ENCODE measurements at places on chromosomes 5 and 9.

DNA sequence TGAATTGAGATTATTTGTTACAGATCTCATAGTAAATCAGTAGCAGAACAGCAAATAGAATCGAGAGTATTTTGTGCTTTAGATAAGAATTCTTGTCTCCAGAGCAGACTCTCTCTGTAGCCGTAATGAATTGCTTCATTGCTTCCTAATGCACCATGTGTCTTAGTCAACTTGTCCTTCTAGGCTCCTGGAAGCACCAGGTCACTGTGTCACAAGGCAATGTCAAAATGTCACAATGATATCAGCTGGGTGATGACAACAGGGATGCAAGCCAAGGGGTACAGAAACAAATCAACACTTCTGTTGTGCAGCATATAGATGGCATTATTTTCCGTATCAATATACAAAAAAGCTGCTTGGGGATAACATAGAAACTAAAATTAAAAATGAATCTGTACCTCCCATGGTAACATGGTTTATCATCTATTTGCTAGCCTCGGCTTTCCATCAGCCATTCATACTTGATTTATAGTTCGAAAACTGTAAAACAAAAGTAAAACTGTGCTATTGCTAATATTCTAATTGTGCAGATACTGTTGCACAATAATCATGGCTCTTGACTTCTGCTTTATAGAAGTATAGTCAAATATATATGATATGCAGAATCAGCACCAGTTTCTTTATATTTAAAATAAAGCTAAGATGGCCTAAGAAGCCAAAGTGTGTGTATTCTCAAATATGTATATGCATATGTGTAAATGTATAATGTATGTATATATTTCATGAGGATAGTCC is 435.9 kb upstream of the TLE4 start:
- no peak for DNase-seq

GRCh38 chr5:81896764-81897163 is 75.1 kb upstream of the ATG10 start:
- DNase-seq = no peak

DNA sequence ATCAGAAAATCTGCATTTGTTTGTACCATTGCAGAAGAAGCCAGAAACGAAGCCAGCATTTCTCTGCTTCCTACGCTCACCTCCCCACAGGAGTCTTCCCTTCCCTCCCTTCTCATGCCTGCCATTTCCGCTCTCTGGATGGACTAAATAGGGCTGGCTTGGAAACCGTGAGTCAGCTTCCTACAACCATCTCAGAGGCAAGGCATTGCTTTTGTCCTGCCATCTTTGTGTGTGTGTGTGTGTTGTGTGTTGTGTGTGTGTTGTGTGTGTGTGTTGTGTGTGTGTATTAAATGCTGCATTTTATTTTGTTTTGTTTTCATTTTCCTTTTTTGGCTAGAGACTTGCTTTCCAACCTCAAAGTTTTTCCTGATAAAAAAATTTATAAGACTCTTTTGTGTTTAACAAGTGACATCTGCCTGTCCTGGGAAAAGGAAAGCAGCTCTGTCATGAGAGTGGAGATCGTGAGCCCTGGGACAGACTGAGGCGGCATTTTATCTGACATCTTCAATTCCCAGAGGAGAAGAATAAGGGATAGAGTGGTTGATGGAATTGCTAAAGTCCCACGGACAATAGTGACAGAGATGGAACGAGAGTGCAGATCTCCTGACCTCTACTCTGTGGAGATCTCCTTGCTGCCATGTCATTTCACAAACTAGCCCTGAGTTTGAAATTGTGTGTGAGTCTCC is 7.5 kb upstream of the EGFLAM start:
- DNase-seq = no peak

DNA sequence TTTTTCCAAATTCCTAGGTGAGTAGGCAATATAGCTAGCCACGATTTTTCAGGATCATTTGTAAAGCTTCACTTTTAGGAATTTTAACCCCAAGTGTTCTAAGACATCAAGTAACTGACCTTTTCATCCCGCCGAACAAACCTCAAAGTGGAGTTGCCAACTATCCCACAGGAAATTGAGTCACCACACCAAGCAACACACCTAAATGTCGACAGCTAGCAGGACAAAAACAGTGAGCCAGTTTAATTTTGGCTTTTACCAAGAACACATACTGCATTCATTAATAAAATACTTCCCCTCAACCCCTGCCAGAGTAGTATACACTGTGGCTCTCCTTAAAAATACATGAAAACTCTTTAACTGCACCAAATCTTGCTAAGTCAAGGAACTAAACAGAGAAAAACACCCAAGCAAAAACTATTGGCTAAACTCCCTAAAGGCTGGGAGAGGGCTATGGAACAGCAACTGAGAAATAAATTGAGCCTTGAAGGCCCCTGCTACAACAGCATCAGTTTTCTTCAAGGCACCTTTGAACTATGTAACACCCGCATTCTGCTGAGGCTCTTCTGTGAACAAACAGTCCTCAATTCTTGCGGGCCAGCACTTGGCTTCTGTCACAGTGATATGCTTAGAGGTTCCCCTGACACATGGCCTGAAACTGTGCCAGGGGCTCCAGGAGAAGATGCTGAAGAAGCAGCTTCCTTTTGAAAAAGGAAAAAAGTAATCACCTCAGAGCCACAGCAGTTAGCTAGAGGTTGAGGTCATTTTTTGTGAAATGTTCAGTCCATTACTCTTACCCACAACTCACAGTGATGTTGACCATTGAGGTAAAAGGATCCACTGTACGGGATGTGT is 459.6 kb downstream of the RAB3C start:
- no peak for DNase-seq

GRCh38 chr5:128681096-128681495 is 143.1 kb upstream of the FBN2 start:
- no peak for DNase-seq

All from brain pericyte (primary cell).